ENCODE measurements at places on chromosomes 1 and 21.
A peak's percentile ranks its signal among the peaks of the same experiment; 100 is the strongest.

DNA sequence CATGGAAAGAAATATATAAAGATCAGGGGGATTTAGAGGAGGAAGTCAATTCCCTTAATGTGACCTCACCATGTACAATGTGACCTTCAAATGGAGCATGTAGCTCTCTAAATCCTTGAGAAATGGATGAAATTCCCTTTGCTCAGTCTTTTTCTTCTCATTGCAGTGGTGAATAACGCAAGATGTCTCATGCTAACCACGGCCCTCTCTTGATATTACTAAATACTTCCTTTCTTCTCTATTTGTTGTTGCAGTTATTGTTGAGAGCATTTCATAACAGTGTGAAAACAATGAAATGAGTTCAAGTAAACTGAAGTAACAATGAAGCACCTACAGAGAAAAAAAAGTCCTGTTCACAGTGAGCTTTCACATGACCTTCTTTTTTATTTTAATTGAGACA is 55.6 kb downstream of the ZNF281 start:
- H3K27ac ChIP-seq = no peak overlapping the region
- no peak overlapping the region for H3K4me3 ChIP-seq
- H3K4me1 ChIP-seq = no peaks in the 10 kb centered on the region
- H3K36me3 ChIP-seq = no peaks in the 10 kb centered on the region
- peaks cover 26% of the 10 kb centered on the region for H3K27me3 ChIP-seq
- no peak for DNase-seq

DNA sequence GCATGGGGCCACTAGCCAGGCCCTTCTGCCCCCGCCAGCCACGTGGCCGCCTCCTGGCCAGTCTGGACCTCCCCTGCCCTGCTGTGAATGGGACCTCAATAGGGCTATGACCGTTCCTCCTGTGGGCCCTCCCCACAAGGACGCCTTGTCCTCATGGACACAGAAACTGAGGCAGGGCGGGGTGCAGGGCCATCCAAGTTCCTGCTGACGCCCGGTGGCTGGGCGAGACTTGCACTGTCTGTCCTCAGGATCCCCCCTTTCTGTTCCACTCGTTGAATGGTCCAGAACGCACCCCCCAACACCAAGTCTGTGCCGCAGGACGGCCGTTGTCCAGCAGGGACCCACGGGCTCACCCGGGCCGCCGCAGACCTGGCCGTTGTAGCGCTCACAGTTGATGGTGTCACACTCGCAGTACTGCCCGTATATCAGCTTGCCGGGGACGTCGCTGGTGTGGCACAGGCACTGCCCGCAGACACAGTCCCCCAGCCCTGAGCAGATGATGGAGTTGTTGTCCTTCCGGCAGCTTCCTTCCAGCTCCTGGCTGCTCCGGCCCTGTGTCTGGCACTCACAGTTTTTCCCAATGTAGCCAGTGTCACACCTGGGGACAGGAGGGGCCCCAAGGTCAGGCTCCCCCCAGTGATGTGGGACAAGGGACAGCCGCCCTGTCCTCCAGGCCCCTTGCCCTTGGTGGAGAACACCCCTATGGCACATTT is 16.3 kb upstream of the PTTG1IP start:
- DNase-seq = no peak
- H3K4me1 ChIP-seq = peaks cover 67% of the 10 kb centered on the region
- peaks cover 32% of the 10 kb centered on the region for H3K27me3 ChIP-seq
- H3K27ac ChIP-seq = no peak overlapping the region
- no peak overlapping the region for H3K4me3 ChIP-seq

- no peak overlapping the region for H3K4me3 ChIP-seq
- no peaks in the 10 kb centered on the region for H3K27me3 ChIP-seq
- DNase-seq = no peak
- no peaks in the 10 kb centered on the region for H3K36me3 ChIP-seq
- H3K27ac ChIP-seq = no peak overlapping the region
Observed at GRCh38 chr1:91278754-91279153, 125.9 kb downstream of the HFM1 start.

DNA sequence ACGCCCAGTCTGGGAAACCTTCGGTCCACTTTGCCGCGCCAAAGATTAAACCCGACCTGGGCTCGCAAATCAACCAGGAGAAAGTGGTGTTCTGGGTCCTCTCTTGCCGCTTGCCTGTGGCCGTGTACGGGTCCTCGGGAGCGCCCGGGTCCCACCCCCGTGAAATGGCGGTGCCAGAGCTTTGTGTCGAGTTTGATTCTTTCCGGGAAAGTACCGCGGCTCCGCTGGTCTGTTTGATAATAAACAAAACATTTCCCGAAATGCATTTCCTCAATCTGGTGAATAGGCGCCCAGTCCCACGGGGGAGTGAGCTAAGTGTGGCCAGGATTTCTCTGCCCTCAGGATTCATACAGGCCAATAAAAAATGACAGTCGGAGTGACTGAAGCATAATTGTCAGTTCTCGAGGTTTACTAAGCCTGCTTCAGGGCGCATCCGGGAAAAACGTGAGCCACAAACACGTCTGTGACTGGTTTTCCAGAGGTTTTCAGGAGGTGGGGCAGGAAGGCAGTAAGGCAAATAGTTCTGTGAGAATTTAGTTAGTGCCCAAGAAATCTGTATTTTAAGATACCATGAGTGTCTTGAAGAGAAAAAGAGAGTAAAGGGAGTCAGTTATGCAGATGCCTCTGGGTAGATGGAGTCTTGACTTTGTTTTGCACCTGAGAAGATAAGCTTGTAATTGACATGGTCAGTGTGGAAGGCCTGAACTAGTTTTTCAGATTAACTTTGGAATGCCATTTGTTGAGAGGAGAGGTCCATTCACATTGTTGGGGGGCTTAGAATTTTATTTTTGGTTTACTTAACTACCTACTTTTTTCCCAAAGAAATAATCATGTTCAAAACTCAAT is 675 bp downstream of the IFNAR1 start:
- no peaks in the 10 kb centered on the region for H3K27me3 ChIP-seq
- no peak for DNase-seq
- peak overlapping the region; percentile 75 for H3K4me3 ChIP-seq

GRCh38 chr1:197178998-197179397 is 32.5 kb upstream of the ASPM start:
- no peak overlapping the region for H3K4me3 ChIP-seq
- DNase-seq = peak; percentile 23
- H3K36me3 ChIP-seq = peaks cover 84% of the 10 kb centered on the region

DNA sequence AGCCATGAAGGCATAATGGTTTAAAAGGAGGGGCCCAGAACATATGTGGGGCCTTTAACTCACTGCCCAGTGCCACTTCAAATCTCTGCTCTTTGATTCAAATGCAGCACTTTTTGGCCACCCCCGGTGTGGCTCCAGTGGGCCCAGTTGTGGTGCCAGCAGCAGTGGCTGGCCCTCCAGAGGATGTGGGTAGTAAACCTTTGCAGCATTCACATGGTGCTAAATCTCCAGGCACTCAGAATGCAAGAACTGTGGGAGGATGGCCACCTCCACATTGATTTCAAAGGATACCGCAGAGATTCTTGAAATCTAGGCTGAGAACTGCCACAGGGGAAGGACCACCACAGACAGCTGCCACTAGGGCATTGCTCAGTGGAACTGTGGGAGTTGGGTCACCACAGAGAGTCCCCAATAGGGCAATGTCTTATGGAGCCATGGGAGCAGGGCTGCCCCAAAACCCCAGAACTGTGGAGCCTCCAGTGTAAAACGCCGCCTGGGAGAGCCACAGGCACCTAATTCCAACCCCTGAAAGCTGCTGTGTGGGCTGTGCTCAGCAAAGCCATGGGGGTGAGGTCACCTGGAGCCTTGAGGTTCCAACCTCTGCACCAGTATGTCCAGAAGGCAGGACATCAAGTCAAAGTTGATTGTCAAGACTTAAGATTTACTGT is 6.6 kb upstream of the ADAM30 start:
- H3K27me3 ChIP-seq = peaks cover 26% of the 10 kb centered on the region
- no peak overlapping the region for H3K4me3 ChIP-seq
- H3K27ac ChIP-seq = no peak overlapping the region
- H3K36me3 ChIP-seq = no peaks in the 10 kb centered on the region

GRCh38 chr1:96234299-96234698 is 487.3 kb upstream of the PTBP2 start:
- H3K27me3 ChIP-seq = no peaks in the 10 kb centered on the region
- no peaks in the 10 kb centered on the region for H3K4me1 ChIP-seq
- no peak overlapping the region for H3K4me3 ChIP-seq
- no peaks in the 10 kb centered on the region for H3K36me3 ChIP-seq
- DNase-seq = no peak
- no peak overlapping the region for H3K27ac ChIP-seq

DNA sequence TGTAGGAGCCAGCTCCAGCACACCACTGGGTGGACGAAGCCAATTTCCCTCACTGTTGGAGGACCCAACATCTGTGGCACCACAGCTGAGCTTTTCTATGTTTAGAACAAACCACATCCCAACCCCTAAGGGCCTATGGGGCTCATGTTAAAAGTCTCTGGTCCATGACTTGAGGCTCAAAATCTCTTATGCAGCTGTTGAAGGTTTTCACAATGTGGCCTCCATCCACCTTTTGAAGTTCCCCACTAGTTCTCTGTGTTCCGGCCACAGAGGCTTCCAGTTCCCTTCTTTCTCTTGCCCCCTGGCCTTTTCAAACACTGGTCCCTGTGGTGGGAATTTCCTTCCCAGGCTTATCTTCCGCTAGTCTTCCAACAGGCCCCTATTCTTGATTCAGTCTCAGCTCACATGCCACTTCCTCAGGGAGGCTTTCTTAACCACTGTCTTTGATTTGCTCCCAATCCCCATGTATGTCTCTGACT is 3.9 kb upstream of the IFNLR1 start:
- peaks cover 13% of the 10 kb centered on the region for H3K4me1 ChIP-seq
- DNase-seq = no peak
- H3K4me3 ChIP-seq = no peak overlapping the region
- peaks cover 40% of the 10 kb centered on the region for H3K27me3 ChIP-seq
- H3K36me3 ChIP-seq = no peaks in the 10 kb centered on the region
- no peak overlapping the region for H3K27ac ChIP-seq

DNA sequence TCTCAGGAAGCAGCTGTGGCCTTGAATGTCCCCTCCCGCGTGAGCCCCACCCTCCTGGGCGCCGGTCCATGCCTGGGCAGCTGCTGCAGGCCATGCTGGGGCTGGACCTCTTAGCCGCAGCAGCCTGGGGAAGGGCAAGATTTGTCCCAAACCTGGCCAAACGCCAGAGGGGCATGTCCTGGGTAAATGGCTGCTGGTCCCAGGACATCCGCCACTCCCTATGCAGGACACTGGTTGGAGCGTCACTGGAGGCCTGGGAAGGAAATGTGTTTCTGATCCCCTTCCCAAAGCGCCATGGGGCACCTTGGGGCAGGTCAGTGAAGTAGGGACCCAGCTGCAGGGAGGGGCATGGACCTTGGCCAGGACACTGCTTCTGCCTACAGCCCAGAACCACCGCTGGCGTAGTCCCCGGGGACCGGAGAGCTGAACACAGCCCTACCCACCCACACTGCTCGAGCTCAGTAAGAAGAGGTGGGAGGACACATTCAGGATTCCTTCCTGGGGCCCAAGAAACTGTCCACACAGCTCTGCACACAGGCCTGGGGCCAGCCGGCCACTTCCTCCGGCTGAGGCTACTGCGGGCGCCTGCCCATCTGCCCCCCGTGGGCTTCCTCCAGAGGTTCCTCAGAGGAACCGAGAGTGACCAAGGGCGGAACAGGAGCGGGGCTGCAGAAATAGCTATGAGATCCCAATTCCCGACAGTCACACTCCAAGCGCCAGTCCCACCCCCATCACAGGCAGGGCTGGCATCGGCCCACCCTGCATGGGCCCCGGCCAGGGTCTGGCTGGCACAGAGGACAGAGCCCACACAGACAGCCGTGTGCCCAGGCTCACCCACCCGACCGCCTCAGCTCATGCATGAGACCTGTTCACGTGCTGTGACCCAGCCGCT is 10.8 kb upstream of the PLEKHG5 start:
- H3K36me3 ChIP-seq = no peaks in the 10 kb centered on the region
- peaks cover 90% of the 10 kb centered on the region for H3K27me3 ChIP-seq
- no peak overlapping the region for H3K27ac ChIP-seq
- H3K4me3 ChIP-seq = no peak overlapping the region

DNA sequence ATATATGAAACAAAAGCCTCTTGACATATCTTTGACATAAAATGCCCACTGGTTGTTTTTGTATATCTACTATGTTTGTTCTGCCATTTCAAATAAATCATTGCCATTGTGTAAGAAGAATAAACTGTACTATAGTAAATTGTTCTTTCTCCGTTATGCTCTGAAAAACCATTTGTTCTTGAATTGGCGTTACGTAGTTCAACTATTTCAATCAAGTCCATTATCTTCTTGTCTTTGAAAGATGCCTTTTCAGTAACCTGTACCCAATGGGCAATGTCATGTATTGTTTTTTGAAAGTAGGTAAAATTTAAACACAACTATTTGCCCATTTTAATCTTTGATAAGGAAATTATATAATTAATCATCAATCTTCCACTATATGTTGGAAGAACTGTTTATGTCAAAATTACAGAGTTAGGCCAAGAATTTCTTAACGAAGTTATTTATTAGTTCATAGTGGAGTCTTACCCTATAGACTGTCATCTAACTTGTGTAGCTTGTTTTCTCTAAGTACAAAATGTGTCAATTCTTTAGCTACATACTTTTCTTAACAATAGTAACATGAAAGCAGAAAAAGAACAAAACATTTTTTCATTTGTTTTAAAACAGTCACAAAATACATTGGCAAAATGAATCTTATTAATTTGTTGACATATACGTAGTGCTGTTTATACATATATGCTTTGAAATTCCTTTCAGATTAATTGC is 294.8 kb downstream of the PTPRC start:
- no peaks in the 10 kb centered on the region for H3K36me3 ChIP-seq
- no peaks in the 10 kb centered on the region for H3K4me1 ChIP-seq
- no peaks in the 10 kb centered on the region for H3K27me3 ChIP-seq
- no peak for DNase-seq
- no peak overlapping the region for H3K4me3 ChIP-seq

GRCh38 chr1:82755671-82756070 is 954.9 kb downstream of the ADGRL2 start:
- no peak overlapping the region for H3K4me3 ChIP-seq
- no peak overlapping the region for H3K27ac ChIP-seq
- H3K4me1 ChIP-seq = no peaks in the 10 kb centered on the region
- no peaks in the 10 kb centered on the region for H3K36me3 ChIP-seq
- DNase-seq = no peak
- no peaks in the 10 kb centered on the region for H3K27me3 ChIP-seq

- no peak overlapping the region for H3K4me3 ChIP-seq
Observed at GRCh38 chr1:63747445-63747844, 26.4 kb upstream of the ROR1 start.

- H3K4me3 ChIP-seq = no peak overlapping the region
- H3K4me1 ChIP-seq = no peaks in the 10 kb centered on the region
- no peaks in the 10 kb centered on the region for H3K27me3 ChIP-seq
- no peak overlapping the region for H3K27ac ChIP-seq
- no peaks in the 10 kb centered on the region for H3K36me3 ChIP-seq
- no peak for DNase-seq
Observed at GRCh38 chr21:36820176-36821031, 121.5 kb downstream of the SIM2 start.

DNA sequence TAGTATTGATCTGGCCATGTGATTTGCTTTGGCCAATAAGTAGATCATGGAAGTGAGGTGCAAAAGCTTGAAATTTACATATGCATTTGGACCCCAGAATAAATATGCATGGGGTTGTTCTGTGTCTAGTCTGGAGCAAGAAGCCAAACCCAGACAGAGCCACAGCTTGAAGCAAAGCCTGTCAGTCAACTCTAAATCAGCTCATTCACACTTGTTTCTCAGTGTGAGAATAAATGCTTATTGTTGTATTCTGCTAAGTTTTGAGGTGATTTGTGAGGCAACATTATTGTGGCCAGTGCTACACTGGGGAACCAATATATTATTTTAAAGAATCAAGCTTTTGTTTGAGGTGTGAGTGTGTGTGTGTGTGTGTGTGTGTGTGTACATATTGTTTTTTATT is 12.2 kb upstream of the PGLYRP3 start:
- H3K36me3 ChIP-seq = no peaks in the 10 kb centered on the region
- H3K27ac ChIP-seq = no peak overlapping the region
- no peak overlapping the region for H3K4me3 ChIP-seq
- no peaks in the 10 kb centered on the region for H3K27me3 ChIP-seq
